ENCODE measurements at places on chromosomes 2 and 18.

DNA sequence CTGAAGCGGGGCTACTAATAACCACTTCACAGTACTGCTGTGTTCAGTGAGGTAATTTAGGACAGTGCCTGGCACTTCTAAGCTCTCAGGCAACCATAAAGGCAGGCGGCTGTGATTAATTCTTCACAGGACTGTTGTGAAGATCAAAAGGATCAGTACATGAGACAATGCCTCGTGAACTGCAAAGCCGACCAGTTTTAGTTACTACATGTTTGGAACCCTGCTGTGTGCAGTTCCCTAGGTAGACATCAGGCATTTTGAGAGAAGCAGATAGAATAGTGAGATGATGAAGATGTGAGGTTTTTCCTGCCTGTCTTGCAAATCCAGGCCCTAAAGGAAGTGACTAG is 19.1 kb downstream of the EFHD1 start:
- no peak for DNase-seq

DNA sequence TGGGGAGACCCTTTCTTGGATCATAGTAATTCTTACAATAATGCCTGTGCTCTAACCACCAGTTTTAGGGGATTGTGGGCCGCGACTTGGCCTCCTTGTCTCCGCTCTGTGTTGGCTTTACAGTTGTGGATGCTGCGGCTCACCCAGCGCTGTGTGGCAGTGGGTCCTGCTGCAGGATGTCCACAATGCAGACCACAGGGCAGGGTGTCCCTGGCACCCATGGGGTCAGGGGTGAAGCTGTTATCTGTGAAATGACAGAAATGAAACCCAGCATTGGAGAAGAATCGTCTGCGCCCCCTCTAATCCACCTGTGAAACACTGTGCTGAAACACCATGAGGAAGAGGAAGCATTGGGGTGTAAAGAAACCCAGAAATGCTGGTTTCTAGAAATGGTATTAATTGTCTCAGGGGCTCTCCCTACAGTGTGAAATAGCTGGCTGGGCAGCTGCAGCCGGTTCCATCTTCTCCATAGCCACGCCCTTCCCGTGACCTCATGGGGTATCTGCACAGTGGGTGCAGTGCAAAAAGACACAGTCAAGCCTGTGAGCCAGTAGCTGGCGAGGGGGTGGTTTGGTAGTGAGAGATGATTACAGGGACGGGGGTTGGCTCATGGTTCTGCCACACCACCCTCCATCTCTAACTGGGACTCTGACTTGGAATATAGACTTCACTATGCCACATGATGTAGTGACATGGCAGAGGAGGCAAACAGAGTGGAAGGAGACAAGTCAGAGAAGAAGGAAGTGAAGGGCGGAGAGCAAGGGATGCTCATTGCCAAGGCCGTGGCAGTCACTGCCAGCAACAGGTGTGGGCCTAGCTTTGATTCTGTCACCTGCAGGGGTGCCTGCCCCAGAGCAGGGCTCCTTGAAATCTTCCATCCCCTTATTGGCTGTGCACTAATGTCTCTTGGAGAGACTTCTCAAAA is 16.2 kb downstream of the INPP4A start:
- DNase-seq: peak; percentile 56

- DNase-seq: no peak
Measured at GRCh38 chr2:129087133-129087813, 768.6 kb upstream of the HS6ST1 start.

DNA sequence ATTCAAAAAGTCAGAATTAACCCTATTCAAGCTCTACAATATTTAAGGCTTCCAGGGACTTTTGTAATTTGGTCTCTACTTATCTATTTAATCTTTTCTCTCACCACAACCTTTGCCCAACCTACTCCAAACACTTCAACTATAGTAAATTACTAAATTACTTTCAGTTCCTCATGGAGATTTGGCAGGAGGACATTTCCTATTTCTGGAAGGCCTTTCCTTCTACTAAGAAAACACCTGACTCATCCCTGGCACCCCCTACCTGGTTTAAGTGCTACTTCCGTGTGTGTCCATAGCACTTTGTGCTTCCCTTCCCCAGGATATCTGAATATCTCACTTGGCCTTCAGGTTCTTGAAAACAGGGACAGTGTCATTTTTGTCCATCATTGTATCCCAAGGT is 96.3 kb downstream of the UPP2 start:
- DNase-seq: no peak

- no peak for DNase-seq
Measured at GRCh38 chr2:189318761-189319160, 122.5 kb upstream of the WDR75 start.

- no peak for DNase-seq
Measured at GRCh38 chr2:233840520-233840919, 13.8 kb downstream of the HJURP start.

- no peak for DNase-seq
Measured at GRCh38 chr2:140597205-140597604, 1533.6 kb downstream of the LRP1B start.

DNA sequence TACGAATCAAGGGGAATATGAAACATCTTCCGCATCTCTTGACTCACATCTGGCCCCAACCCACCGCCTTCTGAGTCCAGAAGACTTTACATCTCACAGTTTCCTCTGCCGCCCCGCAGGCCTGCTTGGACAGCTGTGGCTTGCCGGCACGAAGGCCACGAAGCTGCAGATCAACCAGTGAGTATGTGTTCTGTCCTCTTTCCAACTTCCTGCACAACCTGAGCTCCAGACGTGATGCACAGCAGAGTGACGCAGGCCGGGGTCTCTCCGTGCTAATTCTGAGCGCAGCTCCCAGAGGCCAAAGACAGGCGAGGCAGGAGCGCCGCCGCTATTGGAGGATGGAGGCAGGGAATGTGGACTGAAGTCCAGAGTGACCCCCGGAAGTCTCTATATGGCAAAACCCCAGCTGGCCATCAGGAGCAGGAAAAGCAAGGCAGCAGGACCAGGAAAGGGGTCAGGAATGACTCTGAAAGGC is 93.5 kb downstream of the ZCCHC2 start:
- DNase-seq: no peak

Data from activated T-helper 2 cell treated with anti-CD3 and anti-CD28 coated beads, Interferon-gamma antibody, Interleukin-2, Interleukin-4, amounts not matched to agents 10 μg/mL and 5 μg/mL and 100 μg/mL, durations not matched to agents 14 hours and 24 hours and 36 hours (primary cell).